ENCODE measurements at places on chromosomes 13 and 19.

GRCh38 chr19:40585241-40585981 lies 8.7 kb downstream of the SHKBP1 start:
- no peak for DNase-seq

DNA sequence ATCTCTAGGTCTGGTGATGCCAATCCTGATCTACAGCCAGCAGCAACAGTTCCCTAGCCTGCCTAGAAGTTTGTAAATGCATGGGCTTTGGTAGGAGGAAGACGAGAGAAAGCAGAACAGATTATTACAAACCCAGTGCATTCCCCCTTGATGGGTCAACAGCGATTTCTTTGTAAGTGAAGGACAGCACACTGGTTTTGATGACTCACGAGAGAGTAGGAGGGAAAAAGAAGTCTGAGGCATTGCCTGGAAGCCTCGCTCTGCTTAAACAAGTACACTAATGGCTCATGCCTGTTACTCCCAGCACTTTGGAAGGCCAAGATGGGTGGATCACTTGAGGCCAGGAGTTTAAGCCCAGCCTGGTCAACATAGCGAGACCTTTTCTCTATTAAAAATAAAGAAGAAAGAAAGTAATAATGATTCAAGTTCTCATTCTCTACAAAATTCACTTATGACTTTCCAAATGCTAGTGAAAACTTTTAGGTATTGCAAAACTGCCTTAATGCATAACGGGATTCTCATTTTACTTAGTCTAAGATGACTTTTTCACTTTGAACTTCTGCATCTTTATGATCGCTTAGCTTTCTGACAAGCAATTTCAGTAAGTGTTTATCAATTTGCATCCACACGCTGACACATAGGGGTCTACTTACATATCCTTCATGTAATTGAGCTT lies 47.7 kb upstream of the USPL1 start:
- no peak for DNase-seq

DNA sequence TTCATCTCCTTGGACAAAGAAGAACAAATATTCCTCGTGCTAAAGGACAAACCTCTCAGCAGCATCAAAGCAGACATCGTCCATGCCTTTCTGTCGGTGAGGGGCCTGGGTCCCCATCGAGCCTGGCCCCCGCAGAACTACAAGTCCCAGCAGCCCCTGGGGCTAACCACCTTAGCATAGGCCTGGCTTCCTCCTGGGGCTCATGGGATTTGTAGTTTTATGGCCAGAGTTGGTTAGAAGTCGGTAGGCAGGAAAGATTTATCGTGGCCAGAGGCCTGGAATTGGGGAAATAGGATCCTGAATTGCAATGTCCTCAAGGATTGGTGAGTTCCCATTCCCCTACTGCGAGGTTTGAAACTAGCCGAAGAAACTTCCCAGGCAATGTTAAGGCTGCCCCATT lies 19.6 kb downstream of the TMEM150B start:
- no peak for DNase-seq

DNA sequence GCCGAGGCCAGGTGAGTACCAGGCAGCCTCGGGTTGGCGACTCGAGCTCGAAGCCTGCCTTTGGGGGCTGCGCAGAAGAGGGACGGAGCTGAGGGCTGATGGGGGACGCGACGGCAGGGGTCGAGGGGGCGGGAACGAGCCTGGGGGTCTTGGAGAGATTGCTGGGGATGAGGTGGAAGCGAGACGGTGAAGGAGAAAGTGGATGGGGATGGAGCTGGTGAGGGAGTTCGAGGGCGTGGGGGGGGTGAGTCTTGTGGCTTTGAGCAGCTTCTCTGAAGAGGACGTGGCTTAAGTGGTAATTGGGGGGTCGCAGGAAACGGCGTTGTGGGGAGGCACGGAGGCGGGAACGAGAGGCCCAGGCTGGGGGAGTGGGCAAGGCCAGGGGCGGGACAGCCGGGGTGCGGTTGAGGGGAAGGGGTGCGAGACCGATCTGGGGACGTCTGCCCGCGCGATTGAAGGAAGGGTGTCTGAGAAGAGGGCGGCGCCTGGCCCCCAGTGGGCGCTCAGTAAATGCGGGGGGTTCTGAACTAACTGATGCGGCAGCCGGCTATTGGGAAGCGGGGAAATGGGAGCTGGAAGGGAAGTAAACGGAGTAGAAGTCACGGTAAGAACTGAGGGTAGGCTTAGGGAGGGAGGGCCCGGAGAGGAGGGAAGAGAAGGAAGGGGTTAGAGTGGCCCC lies 426 bp downstream of the MYO9B start:
- peak; percentile 12 for DNase-seq

DNA sequence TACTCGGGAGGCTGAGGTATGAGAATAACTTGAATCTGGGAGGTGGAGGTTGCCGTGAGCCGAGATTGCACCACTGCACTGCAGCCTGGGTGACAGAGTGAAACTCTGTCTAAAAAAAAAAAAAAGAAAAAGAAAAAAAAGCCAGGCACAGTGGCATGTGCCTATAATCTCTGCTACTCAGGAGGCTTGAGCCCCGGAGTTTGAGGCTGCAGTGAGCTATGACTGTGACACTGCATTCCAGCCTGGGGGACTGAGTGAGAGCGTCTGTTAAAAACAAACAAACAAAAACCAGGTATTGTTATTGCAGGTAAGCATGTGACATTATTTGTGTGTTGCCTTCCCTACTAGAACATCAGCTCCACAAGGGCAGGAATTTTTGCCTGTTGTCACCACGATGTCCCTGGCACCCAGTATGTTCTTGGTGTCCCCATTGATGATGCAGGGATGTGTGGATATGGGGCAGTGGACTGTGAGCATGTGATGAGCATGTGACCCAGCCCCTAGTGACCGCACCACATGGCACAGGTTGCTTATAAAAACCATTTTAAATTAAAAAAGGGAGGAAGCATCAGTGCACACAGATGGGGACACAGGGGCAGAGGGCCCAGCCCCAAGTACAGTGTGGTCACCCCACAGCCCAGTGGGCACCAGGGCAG lies 1.6 kb upstream of the KANK2 start:
- DNase-seq = no peak

DNA sequence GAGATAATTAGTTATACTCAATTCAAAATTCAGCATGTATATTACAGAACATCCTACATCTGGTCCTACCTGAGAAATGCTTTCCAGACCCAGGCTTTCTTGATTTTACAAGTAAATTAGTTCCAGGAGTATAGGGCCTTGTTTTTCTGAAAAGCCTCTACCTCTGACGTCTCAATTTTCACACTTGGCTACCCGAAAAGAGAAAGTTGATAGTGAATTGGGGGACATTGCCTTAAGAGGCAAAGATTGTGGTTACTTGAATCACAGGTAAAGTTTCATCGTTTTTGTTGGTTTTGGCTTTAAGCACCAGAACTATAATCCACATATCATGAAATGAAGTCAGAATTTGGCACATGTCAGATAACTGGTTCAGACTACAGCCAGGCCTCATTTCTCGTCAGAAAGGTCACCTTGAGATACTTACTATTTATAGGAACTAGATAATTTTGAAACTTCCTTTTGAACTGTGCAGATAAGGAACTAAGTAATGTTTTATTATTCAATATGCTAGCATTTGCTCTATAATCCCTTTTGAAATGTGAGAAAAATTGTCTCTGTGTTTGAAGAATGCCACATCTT lies 30.8 kb downstream of the FAM124A start:
- DNase-seq = no peak

GRCh38 chr13:113432506-113433270 lies 20.6 kb downstream of the ADPRHL1 start:
- no peak for DNase-seq

- no peak for DNase-seq
Observed at GRCh38 chr13:90951663-90952062, 395.8 kb upstream of the MIR17HG start.

DNA sequence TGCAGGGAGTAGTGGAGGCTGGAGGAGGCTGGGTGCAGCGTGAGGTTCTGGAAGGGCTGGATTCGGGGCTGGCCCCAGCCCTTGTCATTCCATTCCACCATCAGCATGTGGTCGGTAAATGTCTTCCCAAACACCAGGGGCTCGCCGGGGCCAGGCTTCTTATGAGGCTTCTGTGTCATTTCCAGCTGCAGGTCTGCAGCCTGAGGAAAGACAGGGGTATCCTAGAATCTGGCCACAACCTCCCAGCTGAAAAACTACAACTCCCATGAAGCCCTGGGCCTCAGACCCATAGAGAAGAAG lies 4.4 kb downstream of the BCAT2 start:
- no peak for DNase-seq

DNA sequence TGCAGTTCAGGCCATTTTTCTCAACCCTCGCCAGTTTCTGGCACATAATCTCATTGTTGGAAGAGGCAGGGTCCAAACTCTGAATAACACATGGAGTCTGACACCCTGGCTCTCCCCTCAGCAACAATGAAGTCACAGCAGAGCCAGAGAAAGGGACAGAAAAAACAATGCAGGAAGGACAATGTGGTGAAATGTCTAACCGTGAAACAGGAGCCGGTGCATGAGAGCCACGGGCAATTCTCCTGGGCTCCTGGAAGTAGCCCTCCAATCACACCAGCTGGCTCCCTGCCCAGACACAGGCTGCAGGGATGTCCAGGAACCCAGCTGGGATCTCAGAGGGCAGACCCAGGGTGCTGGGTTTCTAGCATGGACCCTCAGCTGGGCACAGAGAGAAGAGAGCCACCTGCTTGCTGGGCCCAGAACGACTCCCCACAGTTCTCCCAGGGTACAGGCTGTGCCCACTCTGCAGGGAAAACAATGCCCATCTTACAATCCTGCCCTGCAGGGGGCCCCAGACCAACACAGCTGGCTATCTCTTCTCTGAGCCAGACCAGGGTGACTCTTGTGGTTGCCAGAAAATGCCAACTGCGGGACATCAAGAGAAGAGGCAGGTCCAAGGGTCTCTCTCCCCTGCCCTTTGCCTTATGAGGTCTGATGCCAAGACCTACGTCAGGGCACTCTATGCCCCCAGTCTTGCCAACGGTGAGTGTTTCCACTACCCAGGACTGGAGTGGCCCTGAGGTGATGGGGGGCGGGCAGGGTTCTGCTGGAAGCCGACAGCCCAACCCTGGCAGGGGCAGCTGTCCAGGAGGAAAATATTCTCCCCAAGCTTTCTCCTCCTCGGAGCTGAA lies 64.5 kb downstream of the CEBPG start:
- no peak for DNase-seq

GRCh38 chr13:25095851-25096453 lies at the start of gene PABPC3:
Gene PABPC3, plus strand, starts transcription at chr13:25096136. Its CDS starts 63 bp downstream, at chr13:25096199.
- DNase-seq = no peak

- DNase-seq = no peak
Observed at GRCh38 chr13:29861694-29862110, 11.3 kb upstream of the UBL3 start.
